Activated CD4-positive, alpha-beta memory T cell treated with anti-CD3 and anti-CD28 coated beads, Interleukin-2, amount 10 ng/mL, durations not matched to agents 7 days and 5 days (primary cell): ENCODE measurements at places on chromosomes 7 and 10. TPM values are rescaled to one million over a fixed set of nuclear protein-coding genes. Genes with fewer than 3 reads are reported as not detected.

The AKR1B15 gene
- total RNA-seq, result not detected

The NPTX2 gene
- not detected for total RNA-seq

The FAM20C gene
- not detected for total RNA-seq

The PDE6C gene
- not detected for total RNA-seq

The RNF148 gene
- not detected for total RNA-seq

The MMS19 gene
- total RNA-seq, result 60.6 TPM

The PAPOLB gene
- total RNA-seq, result not detected

The VWDE gene
- total RNA-seq, result 6.6 TPM

DNA sequence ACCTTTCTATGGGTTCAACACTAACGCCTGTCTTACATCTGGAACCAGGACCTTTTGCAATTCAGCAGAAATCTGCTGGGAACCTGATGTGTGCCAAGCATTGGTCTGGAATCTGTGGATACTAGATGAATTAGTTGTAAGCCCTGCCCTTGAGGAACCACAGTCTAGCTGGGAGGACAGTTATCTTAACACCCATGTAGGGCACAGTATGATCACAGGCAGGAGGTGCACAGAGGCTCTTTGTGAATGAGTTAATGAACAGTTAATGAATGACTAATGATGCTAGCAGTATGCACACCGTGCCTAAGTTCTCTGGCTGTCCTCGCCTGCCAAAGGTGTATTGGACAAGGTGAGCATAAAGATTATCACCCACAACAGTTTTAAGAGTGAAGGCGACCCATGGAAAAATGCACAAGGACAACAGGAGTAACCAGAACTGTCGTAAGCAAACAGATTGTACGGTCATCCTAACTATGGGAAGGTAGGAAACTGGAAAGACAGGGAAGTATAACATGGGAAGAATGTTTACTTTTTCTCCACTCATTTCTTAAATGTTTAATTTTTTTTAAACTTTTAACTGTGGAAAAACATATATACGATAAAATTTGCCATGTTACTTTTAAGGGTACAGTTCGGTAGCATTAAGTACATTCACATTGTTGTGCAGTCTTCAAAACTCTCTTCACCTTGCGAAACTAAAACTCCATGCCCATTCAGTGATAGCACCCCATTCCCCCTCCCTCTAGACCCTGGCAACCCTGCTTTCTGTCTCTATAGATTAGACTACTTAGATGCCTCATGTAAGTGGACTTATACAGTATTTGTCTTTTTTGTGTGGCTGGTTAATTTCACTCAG lies 139.9 kb downstream of the CXCL12 start:
- H3K36me3 ChIP-seq, result no peaks in the 10 kb centered on the region
- H3K4me1 ChIP-seq, result no peaks in the 10 kb centered on the region
- no peak for DNase-seq
- H3K4me3 ChIP-seq, result no peak overlapping the region
- H3K27me3 ChIP-seq, result no peaks in the 10 kb centered on the region
- no peak overlapping the region for H3K27ac ChIP-seq

DNA sequence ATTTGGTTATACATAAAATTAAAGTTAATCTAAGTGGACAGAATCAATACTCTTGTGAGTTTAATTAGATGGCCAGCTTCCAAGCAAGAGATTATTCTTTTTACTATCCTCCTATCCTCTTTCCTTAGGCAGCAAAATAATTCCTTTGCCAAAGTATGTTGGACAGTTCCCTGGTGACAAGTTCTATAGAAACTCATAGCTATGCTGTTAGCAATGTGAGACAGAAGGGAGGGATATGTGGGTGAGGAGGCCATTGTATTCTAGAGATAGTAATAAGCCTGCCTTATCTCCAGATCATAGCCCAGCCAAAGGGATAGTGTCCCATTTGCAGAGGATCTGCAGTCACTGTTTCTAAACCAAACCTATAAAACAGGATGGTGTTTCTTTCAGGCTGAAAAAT lies 181.6 kb upstream of the HDAC9 start:
- H3K27ac ChIP-seq, result no peak overlapping the region
- no peak for DNase-seq
- H3K4me1 ChIP-seq, result no peaks in the 10 kb centered on the region
- H3K4me3 ChIP-seq, result no peak overlapping the region
- H3K27me3 ChIP-seq, result no peaks in the 10 kb centered on the region

DNA sequence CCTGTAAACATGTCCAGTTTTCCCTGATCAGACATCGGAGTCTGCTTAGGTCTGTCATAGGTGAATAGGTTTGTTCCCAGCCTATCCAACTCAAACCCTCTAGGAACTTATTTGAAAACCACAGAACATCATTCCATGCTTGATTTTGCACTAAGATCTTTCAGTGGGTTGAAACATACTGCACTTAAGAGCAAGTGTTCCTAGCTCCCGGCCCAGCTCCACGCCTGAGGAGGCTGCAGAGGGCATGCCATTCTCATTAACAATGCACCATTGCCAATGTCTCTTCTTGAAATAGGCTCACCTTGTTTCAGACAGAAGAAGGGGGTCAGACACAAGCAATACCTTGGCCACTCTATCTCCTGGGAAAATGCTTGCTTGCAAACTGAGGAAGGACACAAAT lies 78.0 kb upstream of the EGR2 start:
- no peak for DNase-seq
- no peak overlapping the region for H3K4me3 ChIP-seq
- H3K36me3 ChIP-seq, result no peaks in the 10 kb centered on the region
- H3K27ac ChIP-seq, result no peak overlapping the region
- H3K27me3 ChIP-seq, result peaks cover 9% of the 10 kb centered on the region

GRCh38 chr7:77382532-77382931 lies 33.6 kb downstream of the GSAP start:
- H3K27me3 ChIP-seq, result no peaks in the 10 kb centered on the region
- H3K27ac ChIP-seq, result no peak overlapping the region

DNA sequence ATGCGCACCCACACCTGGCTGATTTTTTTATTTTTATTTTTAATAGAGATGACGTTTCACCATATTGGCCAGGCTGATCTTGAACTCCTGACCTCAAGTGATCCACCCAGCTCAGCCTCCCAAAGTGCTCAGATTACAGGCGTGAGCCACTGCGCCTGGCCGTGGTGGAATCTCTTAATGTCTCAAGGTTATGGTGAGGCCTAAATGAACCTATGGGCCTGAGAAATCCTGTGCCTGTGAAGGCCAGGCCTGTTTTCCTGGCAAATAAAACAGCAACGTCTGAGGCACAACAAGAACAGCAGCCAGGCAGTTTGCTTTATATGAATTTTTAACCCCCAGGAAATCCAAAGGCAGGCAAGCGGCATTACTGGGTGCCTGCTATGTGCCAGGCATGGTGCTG lies 297.5 kb upstream of the ZMIZ1 start:
- H3K27me3 ChIP-seq, result no peaks in the 10 kb centered on the region
- H3K36me3 ChIP-seq, result no peaks in the 10 kb centered on the region
- H3K4me1 ChIP-seq, result no peaks in the 10 kb centered on the region
- no peak overlapping the region for H3K4me3 ChIP-seq

- no peak overlapping the region for H3K27ac ChIP-seq
- no peak for DNase-seq
- H3K4me1 ChIP-seq, result peaks cover 14% of the 10 kb centered on the region
- H3K4me3 ChIP-seq, result no peak overlapping the region
- H3K36me3 ChIP-seq, result no peaks in the 10 kb centered on the region
Observed at GRCh38 chr10:89213191-89213808, 6.2 kb upstream of the CH25H start.

- no peak for DNase-seq
- peaks cover 10% of the 10 kb centered on the region for H3K4me1 ChIP-seq
- no peak overlapping the region for H3K4me3 ChIP-seq
- no peak overlapping the region for H3K27ac ChIP-seq
Observed at GRCh38 chr10:101564490-101564991, 23.5 kb downstream of the POLL start.

DNA sequence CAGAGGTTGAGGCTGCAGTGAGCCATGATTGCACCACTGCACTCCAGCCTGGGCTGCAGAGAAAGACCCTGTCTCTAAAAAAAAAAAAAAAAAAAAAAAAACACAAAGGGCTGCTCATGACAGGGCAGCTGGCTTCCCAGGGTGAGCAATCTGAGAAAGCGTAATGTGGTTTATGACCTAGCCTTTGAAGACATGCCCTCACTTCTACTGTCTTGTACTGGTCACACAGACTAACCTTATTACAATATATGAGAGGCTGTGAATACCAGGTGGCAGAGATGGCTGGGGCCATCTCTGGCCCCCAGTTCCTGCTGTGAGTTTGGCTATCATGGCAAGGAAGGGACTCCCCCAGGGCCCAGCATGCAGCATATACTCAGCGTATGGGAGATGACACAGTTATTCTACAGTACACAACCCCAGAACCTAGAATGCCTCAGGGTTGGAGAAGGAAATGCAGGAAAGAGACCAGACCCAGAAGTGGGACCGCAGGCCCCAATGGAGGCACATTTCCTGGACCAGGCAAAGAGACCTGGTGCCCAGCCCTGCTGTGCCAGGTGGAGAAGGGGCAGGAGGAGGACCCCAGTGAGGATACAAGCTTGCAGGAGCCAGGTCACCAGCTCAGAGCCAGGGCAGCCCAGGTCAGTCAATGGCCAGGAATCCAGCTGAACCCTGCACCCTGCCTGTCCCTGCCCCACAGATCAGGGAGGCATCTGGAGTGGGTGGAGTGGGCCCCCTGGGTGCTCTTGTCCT lies 26.3 kb downstream of the NPTX2 start:
- H3K4me3 ChIP-seq, result no peak overlapping the region
- H3K36me3 ChIP-seq, result no peaks in the 10 kb centered on the region
- DNase-seq, result no peak
- H3K27me3 ChIP-seq, result no peaks in the 10 kb centered on the region
- H3K4me1 ChIP-seq, result no peaks in the 10 kb centered on the region

GRCh38 chr7:51430480-51431086 lies 114.0 kb upstream of the COBL start:
- H3K4me1 ChIP-seq, result no peaks in the 10 kb centered on the region
- H3K27ac ChIP-seq, result no peak overlapping the region
- H3K36me3 ChIP-seq, result no peaks in the 10 kb centered on the region
- no peaks in the 10 kb centered on the region for H3K27me3 ChIP-seq
- H3K4me3 ChIP-seq, result no peak overlapping the region
- peak; percentile 42 for DNase-seq

DNA sequence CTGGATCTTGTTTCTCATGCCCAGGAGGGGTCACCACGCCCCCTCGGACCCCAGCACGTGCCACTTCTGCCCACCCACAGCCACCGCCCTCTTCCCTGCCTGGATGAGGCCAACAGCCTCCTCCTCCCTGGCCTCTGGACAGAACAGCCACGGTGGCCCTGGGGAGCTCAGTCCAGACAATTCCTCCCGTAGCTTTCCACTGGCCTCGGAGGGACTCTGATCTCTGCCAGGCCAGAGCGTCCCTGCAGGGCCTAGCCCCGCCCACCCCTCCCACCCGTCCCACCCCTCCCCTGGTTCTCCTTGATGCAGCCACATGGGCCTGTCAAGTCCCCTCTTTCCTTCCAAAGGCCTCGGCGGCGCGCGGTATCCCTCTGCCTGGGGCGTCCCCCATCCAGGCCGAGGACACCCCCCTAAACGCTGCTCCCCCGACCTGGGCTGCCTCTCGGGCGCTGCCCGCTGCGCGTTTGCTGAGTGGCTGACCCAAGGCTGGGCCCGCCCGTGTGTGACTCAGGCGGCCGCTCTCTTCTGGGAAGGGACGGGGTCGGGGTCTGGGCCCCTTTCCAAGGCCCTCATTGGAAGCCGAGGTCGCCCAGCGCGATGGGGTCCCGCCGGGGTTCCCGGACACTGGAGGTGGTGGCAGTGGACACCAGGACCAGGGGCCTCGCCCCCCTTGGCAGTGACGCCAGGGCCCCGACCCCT lies 557 bp downstream of the TMEM120A start:
- no peak overlapping the region for H3K27ac ChIP-seq
- peaks cover 29% of the 10 kb centered on the region for H3K36me3 ChIP-seq
- no peak for DNase-seq
- H3K4me1 ChIP-seq, result peaks cover 43% of the 10 kb centered on the region
- H3K27me3 ChIP-seq, result no peaks in the 10 kb centered on the region
- peak overlapping the region; percentile 69 for H3K4me3 ChIP-seq
